ENCODE measurements at places on chromosomes 5 and 9.

DNA sequence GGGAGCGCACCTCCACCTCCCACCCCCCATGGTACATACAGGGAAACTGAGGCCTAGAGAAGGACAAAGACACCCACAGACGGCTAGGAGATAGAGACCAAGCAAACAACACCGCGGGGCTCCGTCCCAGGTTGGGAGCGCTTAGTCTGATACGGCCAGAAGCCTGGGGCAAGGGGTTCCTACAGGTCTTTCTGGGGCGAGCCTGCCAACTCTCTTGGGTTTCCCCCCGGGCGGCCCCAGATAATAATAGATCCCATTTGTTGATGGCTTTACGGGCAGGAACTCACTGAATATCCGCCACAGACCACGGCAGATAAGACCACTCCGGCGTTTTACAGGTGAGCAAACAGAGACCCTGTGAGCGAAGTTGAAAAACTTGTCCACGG, 5.0 kb upstream of the EBF1 start:
- DNase-seq: no peak

DNA sequence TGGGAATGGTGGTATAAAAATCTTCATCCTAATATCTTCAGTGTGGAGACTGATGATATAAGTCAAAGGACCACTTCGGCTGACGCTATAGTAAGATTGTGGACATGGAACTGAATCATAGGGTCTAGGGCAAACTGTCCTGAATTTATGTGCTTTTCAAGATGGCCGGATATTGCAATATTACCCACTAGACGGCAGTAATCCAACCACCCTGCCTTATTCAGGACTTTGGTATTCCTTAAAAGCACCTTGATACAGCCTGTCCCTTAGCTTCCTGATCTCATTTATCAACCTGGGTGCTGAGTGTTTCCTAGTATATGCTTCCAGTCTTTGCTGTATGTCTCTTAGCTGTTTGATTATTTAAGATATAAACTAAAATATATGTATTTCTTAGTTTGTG, 71.2 kb upstream of the COX7C start:
- DNase-seq: no peak

- DNase-seq: no peak
Measured at GRCh38 chr5:53211799-53212198, 102.2 kb upstream of the MOCS2 start.

GRCh38 chr5:56893251-56893951, 16.0 kb upstream of the SETD9 start:
- no peak for DNase-seq

DNA sequence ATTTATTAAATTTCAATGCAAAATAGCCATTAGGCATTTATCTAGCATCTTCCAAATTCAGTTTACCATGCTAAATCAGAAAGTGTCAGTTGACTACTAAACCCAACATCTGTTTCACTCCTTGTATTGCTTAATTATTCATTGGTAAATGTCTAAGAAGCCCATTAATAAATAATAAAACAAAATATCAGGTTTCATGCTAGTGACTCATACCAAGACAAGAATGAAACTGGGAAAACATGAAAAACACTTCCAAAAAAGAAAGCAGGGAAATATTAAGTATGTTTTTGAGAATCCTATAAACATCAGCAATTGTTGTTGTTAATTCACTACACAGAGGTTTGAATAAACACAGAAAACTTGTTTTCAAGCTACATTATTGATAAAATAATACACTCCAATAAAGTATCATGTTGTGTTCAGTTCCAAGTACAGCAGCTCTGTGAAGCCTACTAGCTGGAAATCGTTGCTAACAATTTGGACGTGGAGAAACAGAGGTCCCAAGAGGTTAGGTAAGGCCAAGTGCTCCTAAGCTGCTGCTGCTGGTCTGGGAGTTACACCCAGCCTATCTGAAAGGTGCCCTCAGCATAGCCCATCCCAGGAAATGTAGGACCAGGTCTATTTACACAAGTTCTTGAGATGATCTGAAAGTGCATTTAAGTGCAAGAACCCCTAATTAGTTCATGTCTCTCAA, 78.8 kb downstream of the GNAQ start:
- no peak for DNase-seq

Data from mesenteric fat pad (tissue), 1 donor.